ENCODE measurements at places on chromosomes 1 and 21.

- DNase-seq = no peak
Measured at GRCh38 chr1:176567190-176567794, 104.3 kb downstream of the PAPPA2 start.

- DNase-seq = no peak
Measured at GRCh38 chr1:26874896-26875295, 11.9 kb downstream of the SFN start.

DNA sequence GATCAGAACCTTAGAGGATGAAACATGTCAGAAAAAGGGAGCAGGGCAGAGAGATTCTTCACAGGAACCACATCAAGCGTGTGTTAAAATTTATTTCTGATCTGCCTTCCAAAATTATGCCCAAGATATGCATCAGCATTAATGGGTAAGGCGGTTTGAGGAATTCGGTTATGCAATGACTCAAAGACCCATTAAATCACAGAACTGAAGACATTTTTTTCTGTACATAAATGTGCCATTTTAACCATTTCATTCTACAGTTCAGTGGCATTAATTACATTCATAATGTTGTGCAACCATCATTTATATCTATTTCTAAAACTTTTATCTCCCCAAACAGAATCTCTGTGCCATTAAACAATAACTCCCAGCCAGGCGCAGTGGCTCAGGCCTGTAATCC is 43.4 kb downstream of the CNST start:
- DNase-seq = no peak

DNA sequence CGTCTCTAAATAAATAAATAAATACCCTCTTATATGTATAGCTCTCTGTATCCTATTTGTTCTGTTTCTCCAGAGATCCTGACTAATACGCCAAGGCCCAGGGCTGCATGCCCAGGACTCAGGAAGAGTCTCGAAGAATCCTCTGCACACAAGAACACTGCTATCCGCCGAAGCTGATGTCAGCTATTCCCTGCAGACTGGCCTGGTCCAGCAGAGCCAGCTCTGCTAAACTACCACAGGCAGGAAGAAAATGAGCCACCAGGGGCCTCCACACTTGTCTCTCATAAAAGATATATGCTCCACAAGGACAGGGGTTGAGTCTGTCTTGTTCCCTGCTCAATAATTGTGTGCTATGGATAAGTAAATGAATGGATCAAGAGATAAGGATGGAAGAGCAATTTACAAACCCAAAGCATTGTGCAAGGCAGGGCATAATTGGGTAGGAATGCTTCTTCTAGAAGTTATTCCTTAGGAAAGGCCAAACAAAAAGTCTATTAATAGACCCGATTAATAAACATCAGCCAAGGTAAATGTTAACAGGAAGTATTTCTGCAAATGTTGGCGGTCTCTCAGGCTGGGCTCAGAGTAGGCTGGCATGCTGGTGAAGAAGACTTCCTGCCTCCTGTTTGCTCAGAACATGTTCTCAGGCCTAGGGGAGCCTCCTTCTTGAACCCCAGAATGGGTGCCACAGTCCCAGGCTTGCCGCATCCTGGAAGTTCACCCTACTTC is 26.3 kb upstream of the MAN1C1 start:
- DNase-seq = no peak

DNA sequence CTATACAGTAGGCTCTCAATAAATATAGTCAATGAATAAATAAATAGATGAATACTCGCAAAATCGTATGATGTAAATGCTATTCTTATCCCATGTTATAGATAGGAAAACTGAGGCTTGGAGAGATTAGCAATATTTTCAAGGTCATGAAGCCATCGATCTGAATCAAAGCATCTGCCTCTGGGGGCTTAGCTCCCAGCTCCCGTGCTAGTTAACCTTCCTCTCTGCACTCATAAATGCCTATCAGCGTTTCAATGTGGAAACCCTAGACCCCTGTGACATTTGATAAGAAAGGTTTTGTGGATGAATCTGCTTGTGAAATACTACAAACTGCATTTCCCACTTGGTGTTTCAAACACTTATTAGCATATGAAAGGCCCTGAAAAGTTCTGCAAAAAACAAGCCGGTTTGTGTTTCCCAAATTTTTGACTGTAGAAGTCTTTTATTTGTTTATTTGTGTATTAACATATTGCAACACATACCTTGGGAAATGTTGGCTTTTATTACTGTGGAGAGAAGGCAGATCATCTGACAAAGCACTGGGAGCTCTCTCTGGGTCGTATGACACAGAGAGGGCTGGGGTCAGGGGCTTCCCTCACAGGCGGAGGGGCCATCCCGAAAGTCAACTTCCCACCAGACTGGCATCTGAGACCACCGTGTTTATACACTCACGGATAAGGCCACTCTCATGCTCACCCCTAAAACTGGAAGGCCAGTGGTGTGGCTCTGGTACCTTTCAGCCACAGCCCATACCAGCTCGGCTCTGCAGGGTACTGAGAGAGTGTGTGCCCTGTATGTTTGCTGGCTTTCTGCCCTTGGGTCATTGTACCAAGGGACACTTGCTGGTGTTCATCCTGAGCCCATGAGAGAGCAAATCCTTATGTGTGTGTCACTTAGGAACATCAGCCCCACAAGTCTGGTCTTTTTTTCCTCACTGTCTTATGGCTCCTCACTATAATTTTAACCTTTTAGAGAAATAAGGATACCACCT is 993 bp upstream of the PROK1 start:
- DNase-seq = no peak

DNA sequence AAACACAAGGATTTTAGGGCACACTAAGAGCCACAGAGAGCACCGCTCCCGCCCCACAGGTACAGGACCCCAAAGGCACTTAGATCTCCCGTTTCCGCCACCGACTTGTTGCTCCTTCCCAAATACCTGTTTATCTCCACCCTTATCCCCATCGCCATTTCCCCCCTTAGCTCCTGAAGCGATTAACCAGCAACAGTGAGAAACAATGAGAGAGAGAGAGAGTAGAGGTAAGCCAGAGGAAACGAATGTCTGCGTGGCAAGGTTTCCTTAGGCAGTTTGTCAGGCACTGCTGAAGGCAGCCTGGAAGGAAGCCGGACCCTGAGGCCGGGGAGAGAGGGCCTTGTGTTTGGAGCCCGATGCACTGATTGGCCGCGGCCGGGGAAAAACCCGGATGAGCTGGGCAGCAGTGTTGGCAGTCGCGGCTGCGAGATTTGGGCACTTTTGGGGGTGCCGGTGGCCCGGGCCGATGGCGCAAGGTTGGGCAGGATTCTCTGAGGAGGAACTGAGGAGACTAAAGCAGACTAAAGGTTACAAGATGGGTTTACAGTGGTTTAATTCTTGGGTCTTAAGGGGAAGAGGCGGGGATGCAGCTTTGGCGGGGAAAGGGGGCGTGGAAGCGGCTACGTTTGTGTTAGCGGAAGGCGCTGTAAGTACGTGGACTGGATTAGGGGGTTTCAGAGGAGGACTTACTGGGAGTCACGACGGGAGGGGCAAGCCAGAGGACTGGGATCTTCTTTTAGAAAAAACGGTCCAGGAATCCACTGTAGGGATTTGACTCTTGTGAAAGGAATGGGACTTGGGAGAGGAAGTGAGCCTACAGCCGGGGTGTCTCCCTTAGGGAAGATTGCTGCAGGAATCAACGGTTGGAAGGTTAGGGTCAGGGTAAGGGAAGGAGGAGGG is at the start of gene GORAB:
GORAB (plus strand) TSS at position 409 of the 900 bp plus-strand sequence; CDS start at position 467, 58 bp downstream.
- peak; percentile 95 for DNase-seq

- no peak for DNase-seq
Measured at GRCh38 chr1:167504467-167504827, 13.9 kb downstream of the CD247 start.

DNA sequence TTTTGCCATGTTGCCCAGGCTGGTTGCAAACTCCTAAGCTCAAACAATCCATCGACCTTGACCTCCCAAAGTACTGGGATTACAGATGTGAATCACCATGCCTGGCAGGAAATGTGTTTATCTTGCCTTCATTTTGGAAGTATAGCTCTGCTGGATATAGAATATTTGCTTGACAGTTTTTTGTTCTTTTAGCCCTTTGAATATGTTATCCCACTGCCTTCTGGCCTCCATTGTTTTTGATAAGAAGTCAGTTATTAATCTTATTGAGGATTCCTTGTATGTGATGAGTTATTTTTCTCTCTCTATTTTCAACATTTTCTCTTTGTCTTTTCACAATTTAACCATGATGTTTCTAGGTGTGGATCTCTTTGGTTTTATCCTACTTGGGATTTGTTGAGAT is 112.9 kb upstream of the RAB3GAP2 start:
- DNase-seq = no peak

DNA sequence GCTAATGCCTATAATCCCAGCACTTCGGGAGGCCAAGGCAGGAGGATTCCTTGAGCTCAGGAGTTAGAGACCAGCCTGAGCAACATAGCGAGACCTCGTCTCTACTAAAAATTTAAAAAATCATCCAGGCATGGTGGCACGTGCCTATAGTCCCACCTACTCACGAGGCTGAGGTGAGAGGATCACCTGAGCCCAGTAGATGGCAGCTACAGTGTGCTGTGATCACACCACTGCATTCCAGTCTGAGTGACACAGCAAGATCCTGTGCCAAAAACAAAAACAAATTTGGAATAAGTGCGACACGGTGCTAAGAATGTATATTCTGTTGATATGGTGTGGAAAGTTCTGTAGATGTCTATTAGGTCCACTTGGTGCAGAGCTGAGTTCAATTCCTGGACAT is 15.1 kb downstream of the USP33 start:
- DNase-seq = no peak

GRCh38 chr1:41846625-41847405 is 71.9 kb downstream of the HIVEP3 start:
- no peak for DNase-seq

GRCh38 chr1:173052681-173053196 is 2.0 kb upstream of the TNFSF18 start:
- no peak for DNase-seq

GRCh38 chr1:101205457-101205856 is 31.4 kb upstream of the S1PR1 start:
- no peak for DNase-seq

GRCh38 chr1:178504286-178504685 is 7.5 kb upstream of the CLEC20A start:
- no peak for DNase-seq

- no peak for DNase-seq
Measured at GRCh38 chr1:230368363-230368762, 57.8 kb downstream of the PGBD5 start.

- no peak for DNase-seq
Measured at GRCh38 chr21:15560383-15561056, 169.3 kb upstream of the USP25 start.

DNA sequence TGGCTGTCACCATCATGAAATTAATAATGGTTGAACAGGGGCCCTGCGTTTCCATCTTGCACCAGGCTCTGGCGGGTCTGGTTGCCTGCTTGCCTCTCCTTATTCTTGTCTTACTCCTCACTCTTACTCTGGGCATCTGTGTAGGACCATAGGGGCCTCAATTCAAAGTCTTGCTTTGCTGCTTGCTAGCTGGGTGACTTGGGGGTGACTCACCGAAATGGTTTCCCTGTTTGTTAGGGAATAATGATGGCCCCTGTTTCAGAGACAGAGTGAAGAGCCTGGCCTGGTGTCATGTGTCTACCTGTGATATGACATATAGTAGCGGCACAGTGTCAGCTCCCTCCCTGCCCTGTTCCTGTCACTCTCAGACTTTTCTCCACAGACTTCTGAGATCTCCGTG is 24.6 kb downstream of the KCNC4 start:
- no peak for DNase-seq

- peak; percentile 62 for DNase-seq
Measured at GRCh38 chr1:43414634-43415223, 25.0 kb downstream of the SZT2 start.

- DNase-seq = no peak
Measured at GRCh38 chr1:227654858-227655752, 80.0 kb downstream of the JMJD4 start.

DNA sequence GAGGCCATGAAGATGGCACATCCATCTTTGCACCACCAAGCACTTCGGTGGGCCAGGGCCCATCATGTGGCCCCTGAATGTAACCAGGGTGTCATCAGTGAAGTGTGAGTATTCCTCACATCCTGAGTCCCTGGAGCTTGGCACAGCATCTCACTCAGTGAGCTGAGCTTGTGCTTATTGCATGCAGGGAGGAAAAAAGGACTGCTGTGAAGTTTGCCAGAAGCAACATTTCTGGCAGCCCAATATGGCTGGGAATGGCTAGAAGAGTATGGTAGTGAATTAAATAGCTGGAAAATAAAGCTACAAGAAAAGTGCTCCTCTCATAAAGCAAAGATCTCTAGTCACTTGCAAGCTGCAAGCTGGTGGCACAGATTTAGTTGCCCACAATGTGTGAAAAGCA is 109.3 kb downstream of the TNFSF18 start:
- DNase-seq = no peak

- no peak for DNase-seq
Measured at GRCh38 chr1:158119976-158120653, 60.6 kb upstream of the CD1D start.

DNA sequence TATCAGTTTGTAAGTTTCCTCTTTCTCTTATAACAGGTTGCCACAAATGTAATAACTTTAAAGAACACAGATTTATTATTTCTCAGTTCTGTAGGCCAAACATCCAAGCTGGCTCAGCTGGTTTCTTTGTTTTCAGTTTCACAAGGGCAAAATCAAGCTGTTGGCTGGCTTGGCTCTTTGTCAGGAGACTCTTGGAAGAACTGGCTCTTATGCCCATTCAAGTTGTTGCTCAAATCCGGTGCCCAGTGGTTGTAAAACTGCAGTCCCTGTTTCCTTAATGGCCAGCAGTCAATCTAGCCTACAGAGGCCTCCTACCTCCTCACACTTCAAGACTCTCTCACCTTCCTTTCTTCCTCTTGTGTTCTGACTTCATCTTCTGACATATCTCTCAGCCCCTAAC is 1171.0 kb downstream of the MRPL39 start:
- no peak for DNase-seq

GRCh38 chr1:172476218-172476811 is 32.4 kb upstream of the PIGC start:
- no peak for DNase-seq

DNA sequence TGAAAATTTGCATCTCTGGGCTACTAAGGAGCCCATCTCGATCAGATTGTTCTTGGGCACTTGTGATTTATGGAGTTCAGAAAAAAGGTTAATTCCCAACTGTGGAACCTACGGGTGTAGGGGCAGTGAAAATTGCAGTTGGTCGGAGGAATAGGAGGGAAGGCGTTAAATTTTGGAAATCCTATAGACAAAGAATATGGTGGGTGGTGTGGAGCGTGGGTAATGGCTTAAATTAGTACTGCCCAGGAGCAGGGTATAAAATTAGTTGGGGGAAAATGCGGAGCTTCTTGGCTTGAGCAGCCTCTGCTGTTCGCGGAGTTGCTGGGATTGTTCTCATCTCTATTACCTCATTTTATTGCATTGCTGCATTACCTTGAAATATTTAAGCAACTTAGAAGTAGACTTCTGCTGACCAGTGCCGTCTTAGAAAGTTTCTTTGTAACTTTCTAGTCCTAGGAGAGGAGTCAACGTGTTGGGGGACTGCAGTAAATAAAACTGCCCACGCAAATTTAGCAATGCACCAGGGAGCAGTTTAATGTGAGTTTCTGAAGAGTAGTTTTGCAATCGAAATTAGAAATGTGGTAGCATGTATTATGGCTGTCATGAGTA is 514 bp downstream of the S1PR1 start:
- peak; percentile 59 for DNase-seq

GRCh38 chr1:159920651-159921050 is 4.7 kb downstream of the TAGLN2 start:
- DNase-seq = no peak

Data from GM12865 (cell line).